ENCODE measurements at places on chromosomes 12 and 14.

DNA sequence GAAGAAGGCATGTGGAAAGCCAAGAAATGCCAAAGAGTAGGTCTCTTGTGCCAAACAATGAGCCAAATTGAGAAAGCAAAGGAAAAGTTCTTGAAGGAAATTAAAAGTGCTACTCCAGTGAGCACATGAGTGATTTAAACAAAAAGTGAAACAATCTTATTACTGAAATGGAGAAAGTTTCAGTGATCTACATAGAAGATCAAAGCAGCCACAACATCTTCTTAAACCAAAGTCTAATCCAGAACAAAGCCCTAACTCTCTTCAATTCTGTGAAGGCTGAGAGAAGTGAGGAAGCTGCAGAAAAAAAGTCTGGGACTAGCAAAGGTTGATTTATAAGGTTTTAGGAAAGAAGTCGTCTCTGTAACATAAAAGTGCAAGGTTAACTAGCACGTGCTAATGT is 259.6 kb downstream of the FLRT2 start:
- no peak for DNase-seq

DNA sequence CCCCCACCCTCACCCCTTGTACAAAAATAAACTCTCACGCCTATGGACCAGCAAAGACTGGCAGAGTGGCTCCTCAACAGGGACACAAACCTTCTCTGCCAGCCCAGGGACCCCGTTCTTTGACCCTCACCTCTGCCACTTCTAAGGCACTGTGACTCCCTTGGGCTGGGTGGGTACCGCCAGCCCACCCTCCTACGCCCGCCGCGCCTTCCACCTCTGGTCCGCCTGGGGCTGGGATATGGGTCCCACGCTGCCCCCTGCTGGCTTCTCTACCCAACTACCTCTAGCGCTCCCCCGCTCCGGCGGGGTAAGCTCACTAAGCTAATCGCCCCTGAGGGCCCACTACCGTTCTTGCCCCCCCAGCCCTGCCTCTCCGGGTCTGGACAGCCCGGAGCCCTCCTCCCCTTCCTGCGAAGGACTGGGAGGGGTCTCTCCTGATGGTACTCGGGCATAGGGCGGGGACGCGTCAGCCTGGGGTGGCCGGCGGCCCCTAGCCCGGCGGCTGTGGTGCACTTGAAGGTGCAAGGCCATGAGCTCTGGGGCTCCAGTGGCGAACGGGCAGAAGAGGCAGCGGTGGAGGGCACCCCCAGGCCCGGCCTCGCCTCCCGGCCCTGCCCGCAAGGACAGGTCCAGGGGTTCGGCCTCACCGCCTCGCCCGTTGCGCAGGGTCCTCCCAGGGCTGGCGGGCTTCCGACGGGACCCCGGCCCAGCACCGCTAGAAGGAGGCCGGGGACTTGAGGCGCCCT is 8.1 kb downstream of the ZNF219 start:
- DNase-seq = no peak

- no peak for DNase-seq
Measured at GRCh38 chr12:94290353-94290752, 142.0 kb downstream of the PLXNC1 start.

GRCh38 chr14:91614187-91614586 is 104.1 kb upstream of the PPP4R3A start:
- no peak for DNase-seq

- DNase-seq = no peak
Measured at GRCh38 chr12:21694660-21695059, 37.0 kb upstream of the LDHB start.

GRCh38 chr12:58584880-58585279 is 335.4 kb downstream of the LRIG3 start:
- DNase-seq = no peak
